ENCODE measurements at places on chromosomes 13 and 19.

GRCh38 chr13:101655435-101655834, 203.0 kb downstream of the ITGBL1 start:
- DNase-seq = no peak

GRCh38 chr19:28934631-28935030, 278.3 kb downstream of the UQCRFS1 start:
- DNase-seq = no peak

GRCh38 chr19:34323433-34324204, 41.4 kb upstream of the GPI start:
- DNase-seq = no peak

DNA sequence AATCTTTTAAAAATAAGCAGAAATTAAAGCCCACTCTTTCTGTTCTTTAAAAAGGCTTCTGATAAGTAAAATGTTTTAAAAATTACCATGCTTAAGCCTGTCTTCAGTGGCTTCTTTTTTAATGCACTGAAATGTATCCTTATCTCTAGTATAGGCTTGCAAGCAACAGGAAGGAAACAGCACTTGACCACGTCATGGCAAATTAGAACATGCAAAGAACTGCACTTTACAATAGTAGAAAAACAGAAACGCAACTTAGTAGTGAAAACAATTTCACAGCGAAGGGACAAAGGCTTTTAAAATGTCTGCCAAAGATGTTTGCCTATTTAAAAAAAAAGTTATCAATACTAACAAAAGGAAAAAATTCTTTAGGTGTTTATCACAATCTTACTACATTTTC, 36.3 kb downstream of the ELF1 start:
- peak; percentile 77 for DNase-seq

GRCh38 chr13:30607908-30608307, 9.8 kb upstream of the USPL1 start:
- DNase-seq = peak; percentile 63

DNA sequence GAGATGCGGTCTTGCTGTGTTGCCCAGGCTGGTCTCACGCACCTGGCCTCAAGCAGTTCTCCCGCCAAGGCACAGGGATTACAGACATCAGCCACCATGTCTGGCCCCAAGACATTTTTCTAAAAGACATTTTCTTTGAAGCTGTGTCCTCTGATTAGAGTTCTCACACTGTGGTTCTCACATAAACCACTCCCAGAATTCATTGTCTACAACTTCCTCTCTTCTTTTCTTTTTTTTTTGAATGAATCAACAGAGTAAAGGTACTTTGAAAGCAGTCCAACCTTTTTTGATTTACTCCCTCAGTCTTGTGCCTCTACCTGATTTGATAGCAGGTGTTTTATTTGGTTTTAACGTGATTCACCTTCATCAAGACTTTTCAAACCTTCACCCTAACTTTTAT, 14.3 kb upstream of the SHD start:
- DNase-seq = no peak

DNA sequence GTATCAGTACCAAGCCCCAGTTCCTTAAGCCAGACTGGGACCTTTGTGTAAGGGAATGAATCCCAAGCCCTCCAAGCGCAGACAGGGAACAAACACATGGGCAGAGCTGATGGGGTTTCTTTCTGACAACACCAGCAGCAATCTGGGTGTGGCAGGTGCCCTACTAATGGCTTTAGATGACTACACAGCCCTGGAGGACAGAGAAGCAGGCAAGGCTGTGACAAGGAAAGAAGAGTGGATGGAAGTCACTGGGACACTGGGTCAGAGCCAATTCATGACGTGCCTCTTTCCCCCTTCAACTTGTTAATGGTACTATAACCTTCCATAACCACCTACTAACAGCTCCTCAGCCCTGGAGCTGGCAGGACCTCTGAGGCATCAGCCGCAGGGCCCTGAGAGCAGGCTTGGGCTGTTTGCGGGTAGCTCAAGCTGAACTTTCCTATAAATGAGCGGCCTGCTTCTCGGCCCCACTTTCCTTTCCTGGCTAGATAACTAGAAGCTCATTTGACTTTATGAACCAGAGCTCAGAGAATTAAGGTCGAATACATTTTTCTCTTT, 38.9 kb downstream of the RASL11A start:
- no peak for DNase-seq

DNA sequence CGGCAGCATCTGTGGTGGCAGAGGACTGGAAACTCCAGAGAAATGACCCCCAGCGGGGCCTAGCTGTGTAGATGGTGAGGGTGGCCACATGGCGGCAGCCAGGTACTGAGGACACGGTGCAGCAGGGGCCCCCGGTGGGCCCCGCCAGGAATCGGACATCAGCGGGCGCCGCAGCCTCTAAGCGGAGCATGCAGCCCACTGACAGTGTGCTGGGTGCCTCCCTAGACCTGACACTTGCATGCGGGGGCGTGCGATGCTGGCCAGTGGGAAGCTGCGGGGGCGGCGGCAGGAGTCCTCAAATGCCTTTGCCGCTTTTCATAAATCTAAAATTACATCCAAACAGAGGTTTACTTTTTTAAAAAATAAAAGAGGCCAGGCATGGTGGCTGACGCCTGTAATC, 16.1 kb downstream of the ADAT3 start:
- no peak for DNase-seq

GRCh38 chr13:98293103-98293502, 116.0 kb upstream of the RNF113B start:
- DNase-seq = no peak

GRCh38 chr13:34419755-34420154, 522.3 kb upstream of the NBEA start:
- no peak for DNase-seq

All from naive B cell (primary cell).